Fibroblast of skin of abdomen (primary cell): ENCODE measurements at places on chromosomes 7 and 10.

DNA sequence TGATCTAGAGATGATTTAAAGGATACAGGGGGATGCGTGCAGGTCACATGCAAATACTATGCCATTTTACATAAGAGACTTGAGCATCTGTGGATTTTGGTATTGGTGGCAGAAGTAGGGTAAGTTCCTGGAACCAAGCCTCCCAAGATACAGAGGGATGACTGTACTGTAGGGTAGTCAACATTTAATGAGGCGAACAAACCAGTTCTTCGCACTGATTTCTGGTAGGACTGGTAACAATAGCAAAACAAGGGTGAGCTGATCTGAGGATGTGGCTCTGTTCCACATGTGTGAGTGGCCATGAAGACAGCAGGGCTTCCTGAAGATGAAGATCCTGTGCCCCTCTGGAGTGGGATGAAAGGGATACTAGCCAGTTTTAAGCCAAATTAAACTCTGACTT lies 36.3 kb downstream of the MKX start:
- DNase-seq, result no peak

DNA sequence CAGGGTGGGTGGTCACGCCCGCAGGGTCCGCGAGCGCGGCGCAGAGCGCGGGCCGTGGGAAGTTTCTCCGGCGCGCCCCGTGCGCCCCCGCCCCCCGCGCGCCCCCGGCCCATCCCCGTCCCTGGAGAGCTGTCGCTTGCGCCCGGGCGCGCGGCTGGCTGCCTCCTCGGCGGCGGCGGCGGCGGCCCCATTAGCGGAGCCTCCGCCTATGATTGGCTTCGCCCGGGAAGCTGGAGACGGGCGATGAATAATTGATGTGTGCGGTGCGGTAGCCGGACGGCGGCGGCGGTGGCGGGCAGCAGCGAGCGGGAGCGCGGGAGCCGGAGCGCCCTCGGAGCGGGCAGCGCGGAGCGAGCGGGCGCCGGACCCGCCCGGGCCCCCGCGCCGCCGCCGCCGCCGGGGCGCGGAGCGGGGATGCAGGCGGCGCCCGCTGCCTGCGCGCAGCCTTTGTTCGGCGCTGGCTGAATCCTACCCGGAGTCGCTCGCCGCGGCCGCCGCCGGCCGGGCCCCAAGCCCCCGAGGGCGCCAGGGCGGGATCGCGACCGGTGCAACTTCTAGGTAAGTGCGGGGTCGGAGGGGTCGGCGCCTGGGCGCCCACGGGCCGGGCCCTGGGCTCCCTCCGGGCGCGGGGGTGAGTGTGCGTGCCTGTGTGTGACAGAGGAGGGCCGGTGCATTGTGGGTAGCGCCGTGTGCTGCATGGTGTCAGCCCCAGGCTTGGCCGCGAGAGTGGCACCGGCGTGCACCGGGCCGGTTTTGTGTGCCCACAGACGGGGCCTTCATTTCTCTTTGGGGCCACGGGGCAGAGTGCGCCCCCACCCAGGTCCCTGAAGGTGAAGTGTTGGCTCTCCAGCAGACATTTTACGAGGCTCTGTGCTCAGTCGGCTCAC lies 103.8 kb upstream of the PPIF start:
- DNase-seq, result peak; percentile 49

- no peak for DNase-seq
Measured at GRCh38 chr7:129886167-129886817, 66.5 kb downstream of the UBE2H start.

DNA sequence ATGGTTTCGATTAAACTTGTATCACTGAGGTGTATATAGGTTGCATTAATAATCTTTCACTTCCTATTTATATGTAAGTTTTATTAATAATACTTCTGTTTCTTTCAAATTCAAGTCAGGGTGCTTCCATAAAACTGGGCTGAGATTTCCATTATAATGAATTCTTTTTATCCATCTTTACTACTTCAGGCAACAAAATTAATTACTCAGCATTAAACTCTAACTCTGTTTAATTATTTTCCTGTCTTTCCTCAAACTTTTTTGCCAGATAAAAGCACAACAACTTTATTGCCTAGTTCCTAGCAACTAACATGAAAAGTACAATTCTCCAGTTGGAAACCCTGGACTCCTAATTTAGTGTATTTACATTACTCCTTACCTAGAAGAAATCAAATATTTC lies 3.0 kb upstream of the MINDY3 start:
- DNase-seq, result no peak

DNA sequence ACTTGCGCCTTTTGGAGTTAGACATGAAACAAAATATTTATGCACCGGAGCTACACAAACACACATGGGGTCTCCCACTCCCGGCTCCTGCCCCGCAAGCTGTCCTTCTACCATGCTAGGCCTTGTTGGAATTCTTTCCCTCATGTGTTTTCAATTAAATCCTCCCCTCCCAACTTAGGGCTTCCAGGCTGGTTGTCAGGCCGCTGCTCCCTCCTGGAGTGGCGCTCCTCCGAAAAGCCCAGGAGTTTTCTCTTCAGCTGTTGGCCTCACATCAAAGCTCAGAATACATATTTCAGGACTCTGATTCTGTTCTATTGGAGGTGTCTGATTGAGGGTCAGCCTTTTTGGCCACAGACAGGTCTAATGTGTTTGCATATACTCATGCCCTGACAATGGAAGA lies 113.3 kb downstream of the FANK1 start:
- peak; percentile 62 for DNase-seq

DNA sequence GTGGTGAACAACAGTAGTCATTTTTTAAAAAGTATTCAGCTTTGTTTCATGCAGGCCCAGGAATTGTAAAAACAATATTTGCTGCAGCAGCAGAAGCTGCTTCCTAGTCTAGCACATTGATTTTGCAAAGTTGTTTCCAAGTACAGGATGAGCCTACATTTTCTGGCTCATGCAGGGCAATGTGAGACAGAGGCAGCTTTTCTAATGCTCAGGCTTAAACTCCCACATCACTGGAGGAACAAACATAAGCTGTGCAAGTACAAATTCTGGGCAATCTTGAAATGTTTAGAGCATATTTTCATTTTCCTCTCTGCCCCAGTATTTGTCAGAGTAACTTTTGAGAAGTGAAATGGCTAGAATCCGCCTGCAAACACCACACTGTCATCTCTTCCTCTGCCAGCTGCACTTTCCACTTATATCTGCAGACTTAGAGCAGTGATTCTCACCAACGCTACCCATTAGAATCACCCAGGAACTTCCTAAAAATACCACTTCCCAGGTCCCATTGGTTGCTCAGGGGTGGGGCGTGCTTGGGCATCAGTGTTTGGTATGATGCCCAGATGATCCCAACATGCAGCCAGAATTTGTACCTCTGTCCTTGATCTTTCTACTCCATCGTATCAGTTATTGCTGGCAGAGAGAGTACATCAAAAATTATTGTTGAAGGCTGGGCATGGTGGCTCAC lies 304.1 kb upstream of the LRGUK start:
- no peak for DNase-seq

- DNase-seq, result no peak
Measured at GRCh38 chr10:43044448-43044921, 32.4 kb upstream of the RET start.

DNA sequence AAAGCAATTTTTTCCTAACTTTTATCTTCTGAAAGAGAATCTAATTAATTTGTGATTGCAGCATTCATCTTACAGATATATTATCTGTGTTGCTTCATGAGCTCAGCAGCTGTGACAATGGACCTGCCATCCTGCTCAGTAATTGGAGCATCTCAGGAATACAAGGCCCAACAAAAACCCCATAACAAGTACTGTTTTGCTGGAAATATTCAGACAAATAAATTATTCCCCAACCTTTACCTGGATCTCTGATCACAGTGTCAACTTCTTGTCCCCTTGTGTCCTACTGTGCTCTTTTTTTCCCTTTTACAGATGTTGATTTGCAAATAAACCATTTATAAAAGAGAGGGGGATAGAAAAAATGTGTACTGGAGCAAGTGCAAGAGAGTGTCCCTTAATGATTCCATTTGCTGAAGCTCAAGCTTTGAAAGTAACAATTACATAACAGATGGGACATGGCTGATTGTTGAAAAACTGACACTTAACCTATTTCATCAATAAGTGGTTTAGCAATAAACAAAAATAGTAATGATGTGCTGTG lies 1063.4 kb upstream of the GHITM start:
- no peak for DNase-seq

DNA sequence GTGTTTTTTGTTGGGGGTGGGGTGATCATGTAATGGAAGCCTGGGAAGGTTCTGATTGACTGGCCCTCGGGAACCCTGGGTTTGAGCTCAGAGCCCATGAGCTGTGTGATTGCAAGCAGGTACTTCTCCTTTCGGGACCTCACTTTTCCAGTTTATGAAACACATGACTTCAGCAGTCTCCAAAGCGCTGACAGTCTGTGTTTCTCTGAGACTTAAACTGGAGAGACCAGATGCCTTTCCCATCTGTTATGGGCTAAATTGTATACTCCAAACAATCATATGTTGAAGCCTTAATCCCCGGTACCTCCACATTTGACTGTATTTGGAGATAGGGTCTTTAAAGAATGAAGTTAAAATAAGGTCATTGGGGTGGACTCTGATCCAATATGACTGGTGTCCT lies 493.6 kb downstream of the GALNT17 start:
- DNase-seq, result no peak

DNA sequence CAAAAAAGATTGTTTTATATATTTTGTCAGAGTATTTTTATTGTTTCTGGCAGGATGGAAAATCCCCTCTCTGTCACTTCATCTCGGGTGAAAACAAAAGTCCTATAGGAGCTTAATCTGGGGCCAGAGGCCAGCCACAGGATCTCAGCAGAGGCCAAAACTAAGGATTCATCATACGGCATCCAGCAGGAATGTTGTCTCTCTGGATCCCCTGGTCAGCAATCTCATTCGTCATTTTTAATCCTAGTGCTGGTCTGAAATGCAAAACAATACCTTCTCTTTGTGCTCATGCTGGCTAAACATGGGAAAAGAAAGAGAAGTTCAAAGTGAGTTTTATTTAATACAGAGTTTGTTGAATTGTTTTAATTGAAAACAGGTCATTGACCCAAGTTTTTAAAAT lies 482.5 kb upstream of the AUTS2 start:
- peak; percentile 70 for DNase-seq

DNA sequence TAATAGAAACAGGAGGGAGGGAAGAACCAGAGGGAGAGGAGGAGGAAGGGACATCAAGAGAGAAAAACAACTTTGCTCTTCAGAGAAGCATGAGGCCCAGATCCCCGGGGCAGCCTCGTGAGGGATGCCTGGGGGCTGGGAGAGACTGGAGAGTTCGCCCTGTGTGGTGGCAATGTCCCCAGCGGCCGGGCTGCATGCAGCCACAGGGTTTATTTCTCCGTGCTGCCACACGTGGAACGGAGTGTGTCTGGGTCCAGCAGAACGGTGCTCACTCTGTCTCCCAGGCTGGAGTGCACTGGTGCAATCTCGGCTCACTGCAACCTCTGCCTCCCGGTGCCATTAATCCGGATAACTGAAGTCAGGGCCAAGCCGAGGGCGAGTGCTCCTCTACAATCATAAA lies 257.7 kb downstream of the ACTR3B start:
- no peak for DNase-seq

DNA sequence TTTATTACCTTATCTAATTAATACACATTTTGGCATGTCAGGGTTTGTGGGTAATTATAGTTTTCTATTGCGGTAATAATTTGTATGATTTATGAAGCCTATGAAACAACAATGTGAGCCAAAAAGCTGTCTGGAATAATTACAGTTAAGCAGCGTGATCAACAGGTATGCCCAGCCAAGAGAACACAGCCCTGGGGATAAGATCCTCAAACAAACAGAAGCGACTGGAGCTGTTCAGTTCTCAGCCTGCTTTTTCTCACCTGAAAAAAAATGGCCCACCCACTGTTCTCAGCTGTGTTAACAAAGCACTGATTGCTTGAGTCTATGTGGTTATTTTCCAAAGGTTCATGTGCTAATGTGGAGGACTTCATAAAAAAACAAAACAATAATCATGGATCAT lies 855.8 kb downstream of the GATA3 start:
- no peak for DNase-seq

- no peak for DNase-seq
Measured at GRCh38 chr7:52956379-52956915, 79.0 kb upstream of the POM121L12 start.

DNA sequence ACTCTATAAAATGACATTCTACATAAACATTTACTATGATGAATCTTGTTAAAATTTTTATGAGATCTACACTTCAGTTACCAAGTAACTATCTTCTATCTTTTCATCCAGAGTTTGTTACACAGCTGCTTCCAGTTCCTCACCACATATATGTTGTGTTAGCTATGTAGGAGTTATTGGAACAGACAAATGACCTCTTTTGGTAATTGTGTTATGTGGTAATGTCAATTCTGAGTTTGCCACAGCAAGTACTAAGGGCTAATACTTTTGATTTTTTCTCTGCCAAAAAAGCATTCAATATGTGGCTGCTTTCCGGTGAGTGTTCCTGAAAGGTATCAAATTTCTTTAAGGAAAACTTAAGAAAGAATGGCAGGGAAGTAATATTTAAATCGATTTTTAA lies 573.9 kb upstream of the PCDH15 start:
- peak; percentile 59 for DNase-seq
